ENCODE measurements at places on chromosomes 5 and 9. TPM values are rescaled to one million over a fixed set of nuclear protein-coding genes. Genes with fewer than 3 reads are reported as not detected.

The TSLP gene
- total RNA-seq: not detected

The GABRA1 gene
- total RNA-seq: not detected

The PCDHGC4 gene
- total RNA-seq: not detected

The RANBP17 gene
- total RNA-seq: 2.4 TPM

The TICAM2 gene
- 1.6 TPM for total RNA-seq

The IFNA13 gene
- not detected for total RNA-seq

The CCDC192 gene
- not detected for total RNA-seq

The INSL6 gene
- not detected for total RNA-seq
